ENCODE measurements at places on chromosomes 2 and 18.
A peak's percentile ranks its signal among the peaks of the same experiment; 100 is the strongest.

DNA sequence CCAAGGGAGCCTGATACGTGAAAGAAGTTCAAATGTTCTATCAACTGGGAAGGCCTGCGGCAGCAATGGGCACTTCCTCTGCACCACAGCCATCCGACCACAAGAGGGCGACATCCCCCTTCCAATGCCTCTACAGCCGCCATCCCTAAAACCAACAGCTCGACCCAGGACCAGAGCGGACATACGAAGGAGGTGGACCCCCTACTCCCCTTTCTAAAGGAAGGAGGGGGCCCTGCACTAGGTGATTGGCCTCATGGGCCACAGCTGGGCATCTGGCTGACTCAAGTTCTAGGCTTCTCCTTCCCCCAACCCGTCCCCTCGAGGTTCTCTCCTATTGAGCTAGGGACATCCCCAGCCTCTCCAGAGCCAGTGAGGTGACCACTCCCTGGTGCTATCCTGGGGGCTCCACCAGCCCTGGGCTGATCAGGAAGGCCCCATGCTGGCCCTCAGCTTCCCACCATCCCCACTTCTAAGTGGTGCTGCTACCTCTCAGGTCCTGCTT, 217.2 kb downstream of the TNS1 start:
- peak; percentile 13 for DNase-seq

DNA sequence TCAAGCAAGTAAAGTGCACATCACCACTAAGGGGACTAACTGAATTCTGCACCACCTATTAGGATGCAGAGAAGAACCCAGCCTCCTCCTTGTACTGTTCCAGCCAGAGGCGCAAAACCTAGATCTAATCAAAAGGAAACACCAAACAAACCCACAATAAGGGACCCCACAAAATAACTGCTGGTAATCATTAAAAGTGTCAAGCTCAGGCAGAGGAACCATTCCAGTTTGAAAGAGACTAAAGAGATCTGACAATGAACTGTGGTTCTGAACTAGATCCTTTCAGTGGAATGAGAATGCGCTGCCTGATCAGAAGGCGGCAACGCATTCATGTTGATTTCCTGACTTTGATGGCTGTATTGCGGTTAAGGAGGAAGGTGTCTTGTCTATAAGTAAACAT, 16.8 kb downstream of the HDLBP start:
- DNase-seq = no peak

DNA sequence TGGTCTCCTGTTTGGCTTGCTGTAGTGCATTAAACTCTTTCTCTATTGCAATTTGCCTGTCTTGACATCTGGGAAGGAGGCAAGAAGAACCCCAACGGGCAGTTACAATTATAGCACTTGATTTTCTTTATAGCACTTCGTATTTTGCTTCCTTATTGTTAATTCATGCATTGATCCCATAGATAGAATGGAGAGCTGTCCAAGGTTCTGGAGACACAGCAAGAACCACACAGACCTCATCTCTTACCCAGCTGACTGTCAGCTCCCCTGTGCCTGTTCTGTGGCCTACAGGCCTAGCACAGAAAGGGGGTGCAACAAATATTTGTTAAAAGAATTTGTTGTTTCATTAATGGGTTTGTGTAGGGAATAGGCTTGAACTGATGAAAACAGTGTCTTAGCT, 194.3 kb downstream of the GALNT1 start:
- no peak for DNase-seq

GRCh38 chr2:237672731-237673129, 45.3 kb downstream of the LRRFIP1 start:
- no peak for DNase-seq

GRCh38 chr2:46180189-46180588, 117.0 kb upstream of the EPAS1 start:
- no peak for DNase-seq

- DNase-seq = no peak
These were observed 22.4 kb downstream of the B4GALT6 start for GRCh38 chr18:31661965-31662364.

- no peak for DNase-seq
These were observed 44.3 kb downstream of the CCDC148 start for GRCh38 chr2:158412206-158412605.

DNA sequence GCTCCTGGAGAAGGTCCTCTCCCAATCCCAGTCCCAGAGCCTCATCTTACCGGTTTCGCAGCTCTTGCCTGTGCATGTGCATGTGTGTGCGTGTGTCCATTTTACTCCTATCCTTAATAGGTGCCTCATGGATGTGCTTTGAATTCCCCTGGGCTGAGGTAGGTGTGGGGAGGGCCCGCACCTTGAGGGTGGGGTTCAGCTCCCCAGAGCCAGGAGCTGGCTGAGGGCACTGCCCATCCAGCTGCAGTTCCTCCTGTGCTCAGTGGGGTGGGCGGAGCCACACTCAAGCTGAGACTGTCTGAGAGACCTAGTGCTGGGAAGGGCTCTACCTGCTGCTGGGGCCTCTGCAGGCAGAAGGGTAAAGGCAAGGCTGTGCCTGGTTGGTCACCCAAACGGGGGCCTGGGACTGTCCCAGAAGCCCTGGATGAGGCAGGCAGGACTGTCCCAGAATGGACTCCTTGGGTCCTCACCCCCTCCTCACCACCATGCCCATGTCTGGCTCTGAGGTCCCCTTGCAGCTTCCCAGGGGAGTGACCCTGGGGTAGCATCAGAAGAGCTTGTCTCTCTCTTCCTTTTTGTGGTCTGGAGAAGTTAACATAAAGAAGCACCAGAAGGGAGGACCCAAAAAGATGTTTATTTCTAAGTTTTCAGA, 8.9 kb downstream of the GDF7 start:
- no peak for DNase-seq

- no peak for DNase-seq
These were observed 298.0 kb upstream of the SOX11 start for GRCh38 chr2:5394223-5394622.

DNA sequence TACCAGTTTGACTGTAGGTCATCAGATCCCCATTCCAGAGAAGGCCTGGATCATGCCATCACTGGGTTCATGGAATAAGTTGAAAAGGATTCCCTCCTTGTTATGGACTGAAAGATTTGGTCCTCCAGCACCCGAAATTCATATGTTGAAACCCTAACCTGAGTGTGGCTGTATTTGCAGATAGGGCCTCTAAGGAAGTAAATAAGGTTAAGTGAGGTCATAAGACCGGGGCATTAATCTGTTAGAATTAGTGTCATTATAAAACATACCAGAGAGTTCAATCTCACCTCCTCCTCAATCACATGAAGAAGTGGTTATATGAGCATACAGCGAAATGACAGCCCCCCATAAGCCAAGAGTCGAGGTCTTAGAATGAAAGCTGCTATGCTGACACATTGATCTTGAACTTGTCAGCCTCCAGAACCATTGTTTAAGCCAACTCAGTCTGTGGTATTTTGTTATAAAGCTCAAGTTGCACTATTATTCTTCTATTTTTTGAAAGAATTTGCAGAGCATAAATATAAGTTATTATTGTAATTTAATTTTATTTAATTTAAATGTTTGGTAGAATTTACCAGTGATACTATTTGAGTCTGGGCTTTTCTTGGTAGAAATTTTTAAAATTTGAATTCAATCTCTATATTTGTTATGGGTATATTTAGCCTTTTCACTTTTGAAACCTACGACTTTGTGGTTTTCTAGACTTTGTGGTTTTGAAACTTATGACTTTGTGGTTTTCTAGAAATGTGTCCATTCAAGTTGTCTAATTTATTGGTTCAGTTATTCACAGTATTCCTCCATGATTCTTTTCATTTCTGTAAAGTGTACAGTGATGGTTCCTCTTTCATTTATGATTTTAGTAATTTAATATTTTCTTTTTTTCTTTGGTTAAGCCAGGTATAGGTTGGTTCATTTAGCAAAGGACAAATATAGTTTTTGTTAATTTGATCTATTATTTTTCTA, 1206.7 kb upstream of the CDH2 start:
- DNase-seq = no peak

DNA sequence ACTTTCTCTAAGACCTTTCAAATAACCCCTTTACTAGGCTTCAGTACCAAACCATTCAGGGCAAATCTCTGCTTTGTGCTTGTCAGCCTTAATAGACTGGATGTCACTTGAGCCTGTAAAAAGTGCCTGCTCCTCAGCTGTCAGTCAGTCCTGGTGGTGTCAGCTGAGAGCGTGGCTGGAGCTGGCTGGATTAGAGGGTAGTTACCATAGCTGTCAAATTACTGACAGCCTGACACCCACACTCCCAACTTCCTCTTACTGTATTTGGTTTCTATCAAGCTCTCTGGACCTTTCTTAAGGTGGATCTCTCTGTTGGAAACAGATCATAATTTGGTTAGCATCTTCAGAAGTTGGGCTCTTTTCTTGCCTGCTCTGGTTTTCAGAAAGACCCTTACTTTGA, 371.4 kb upstream of the ATP5MC3 start:
- no peak for DNase-seq

- DNase-seq = no peak
These were observed 66.4 kb upstream of the NCK2 start for GRCh38 chr2:105678346-105678745.

DNA sequence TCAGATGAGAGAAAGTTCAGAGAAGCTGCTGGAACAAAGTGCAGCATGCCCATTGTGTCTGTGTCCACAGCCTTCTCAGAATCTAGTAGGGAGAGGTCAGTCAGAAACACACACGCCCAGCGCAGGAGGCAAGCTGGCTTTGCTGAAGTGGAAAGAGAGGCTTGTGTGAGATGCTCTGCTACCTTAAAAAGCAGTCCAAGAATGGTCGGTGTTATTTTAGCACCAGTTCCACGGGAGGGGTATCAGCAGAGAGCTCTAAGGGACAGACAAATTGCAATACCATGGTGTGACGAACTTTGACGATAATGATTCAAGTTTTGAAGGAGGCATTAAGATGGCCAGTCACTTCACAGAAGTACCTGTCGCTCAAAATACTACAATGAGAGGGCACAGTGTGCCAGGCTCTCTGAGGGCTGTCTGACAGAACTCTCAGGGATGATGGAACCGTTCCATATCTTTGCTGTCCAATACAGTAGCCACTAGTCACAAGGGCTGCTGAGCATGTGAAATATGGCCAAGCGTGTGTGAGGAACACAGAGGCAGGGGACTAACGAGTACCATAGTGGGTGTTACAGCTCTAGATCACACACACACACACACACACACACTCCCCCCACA, 237.5 kb upstream of the TMEM200C start:
- DNase-seq = no peak

DNA sequence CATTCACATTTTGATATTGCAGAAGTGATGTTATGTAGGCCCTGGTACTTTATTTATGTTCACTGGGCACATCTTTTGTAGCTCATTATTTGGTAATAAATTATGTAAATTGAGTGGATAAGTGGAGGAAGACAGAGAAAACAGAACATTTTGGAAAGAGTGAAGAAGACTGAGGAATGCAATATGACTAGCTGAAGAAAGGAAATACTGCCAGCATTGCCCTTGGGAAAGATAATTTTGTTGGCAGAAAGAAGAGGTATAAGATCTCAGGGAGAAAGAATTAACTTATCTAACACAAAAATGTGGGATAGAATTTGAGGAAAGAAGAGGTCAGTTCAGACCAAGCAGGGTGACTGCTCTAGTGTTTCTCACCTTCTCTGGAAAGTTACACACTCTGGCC, 118.8 kb downstream of the TTC27 start:
- DNase-seq = no peak

DNA sequence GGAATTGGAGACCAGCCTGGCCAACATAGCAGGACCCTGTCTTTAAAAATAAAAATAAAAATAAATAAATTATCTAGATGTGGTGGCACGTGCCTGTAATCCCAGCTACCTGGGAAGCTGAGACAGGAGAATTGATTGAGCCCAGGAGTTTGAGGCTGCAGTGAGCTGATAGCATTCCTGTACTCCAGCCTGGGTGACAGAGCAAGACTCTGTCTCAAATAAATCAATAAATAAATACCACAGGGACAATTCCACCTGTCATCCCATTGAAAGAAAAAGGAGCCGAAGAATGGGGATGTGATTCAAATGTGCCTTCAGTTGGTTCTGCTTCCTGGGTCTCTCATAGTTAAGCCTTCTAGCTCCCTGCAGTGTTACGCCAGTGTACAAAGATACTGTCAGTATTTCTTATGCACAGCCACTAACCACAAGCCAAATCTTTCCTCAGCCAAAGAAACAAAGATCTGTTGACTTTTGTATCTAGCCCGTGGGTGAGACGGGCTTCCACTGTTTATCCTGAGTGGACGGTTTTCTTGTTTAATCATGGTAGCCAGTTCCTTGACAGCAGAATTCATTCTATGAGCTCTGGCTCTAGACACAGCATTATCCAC, 12.6 kb downstream of the LGALSL start:
- DNase-seq = no peak

DNA sequence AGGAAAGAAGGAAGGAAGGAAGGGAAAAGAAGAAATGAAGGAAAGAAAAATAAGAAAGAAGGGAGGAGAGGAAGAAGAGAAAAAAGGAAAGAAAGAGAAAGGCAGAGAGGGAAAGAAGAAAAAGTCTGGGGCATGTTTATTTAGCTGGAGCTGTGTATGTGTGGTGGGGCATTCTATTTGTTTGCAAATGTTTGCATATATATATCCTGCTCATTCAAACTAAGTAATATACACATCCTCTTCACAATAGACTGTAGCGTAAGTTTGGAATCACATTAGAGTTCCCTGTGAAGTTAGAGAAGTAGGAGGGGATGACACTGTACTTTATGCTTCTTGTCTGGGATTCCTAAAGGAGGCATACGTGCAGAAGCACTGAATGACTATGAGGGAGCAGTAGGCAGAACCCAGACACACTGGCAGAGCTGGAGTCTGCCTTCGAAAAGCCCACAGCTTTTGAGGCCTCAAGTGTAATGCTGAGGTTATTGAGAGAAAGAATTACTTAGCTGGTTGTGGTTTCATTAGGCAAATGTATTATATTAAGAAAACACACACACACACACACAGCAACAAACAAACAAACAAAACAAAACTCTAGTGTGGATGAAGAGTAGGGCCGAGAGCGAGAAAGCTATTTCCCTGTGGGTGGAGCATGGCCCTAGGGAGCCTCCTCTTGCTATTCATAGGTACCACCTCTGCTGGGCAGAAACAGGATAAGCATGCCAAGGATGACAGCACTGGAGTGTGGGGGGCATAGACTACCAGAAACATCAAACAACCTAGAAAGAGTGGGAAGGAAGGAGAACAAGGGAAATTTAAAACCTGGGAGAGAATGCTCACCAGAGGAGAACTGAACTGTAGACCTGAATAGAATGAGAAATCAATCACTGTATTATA, 905.1 kb upstream of the NXPH2 start:
- DNase-seq = no peak

DNA sequence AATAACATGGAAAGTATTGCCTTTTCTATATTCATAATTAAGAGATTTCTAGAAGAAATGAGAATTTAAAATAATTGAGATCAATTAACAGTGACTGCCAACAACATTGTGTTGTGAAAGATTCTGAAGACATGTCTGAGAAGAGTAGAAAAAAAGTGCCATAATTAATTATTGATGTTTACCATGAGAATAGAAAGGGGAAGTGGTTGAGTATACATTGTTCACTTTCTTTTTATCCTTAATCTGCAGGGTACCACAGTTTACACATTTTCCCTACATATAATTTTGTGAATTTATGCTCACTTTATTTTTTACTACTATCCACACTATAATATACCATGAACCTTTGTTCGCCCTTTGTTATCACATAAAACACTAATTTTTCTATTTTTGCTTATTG, 47.1 kb upstream of the UBE2E3 start:
- DNase-seq = no peak

- DNase-seq = peak; percentile 7
These were observed 7.8 kb upstream of the GIGYF2 start for GRCh38 chr2:232689152-232689910.

GRCh38 chr18:10152475-10152874, 238.7 kb downstream of the VAPA start:
- DNase-seq = no peak

GRCh38 chr2:150705767-150706166, 218.3 kb upstream of the RND3 start:
- DNase-seq = no peak

GRCh38 chr2:31247711-31248110, 13.8 kb downstream of the EHD3 start:
- DNase-seq = no peak

Data from NCI-H2029 treated with DMSO at 0.1 percent for 48 hours (cell line).